ENCODE measurements at places on chromosomes 5 and 9. TPM values are rescaled to one million over a fixed set of nuclear protein-coding genes. Genes with fewer than 3 reads are reported as not detected.

RASA1 gene
- total RNA-seq, result 42.1 TPM

ACOT12 gene
- total RNA-seq, result 2.0 TPM

MEGF10 gene
- under 0.01 TPM for total RNA-seq

ARL10 gene
- total RNA-seq, result 9.8 TPM

FAM81B gene
- total RNA-seq, result not detected

FGF10 gene
- 110 TPM for total RNA-seq

DBH gene
- not detected for total RNA-seq

FRRS1L gene
- 0.26 TPM for total RNA-seq

- no peak for DNase-seq
Observed at GRCh38 chr9:134335486-134336220, 9.4 kb downstream of the RXRA start.

DNA sequence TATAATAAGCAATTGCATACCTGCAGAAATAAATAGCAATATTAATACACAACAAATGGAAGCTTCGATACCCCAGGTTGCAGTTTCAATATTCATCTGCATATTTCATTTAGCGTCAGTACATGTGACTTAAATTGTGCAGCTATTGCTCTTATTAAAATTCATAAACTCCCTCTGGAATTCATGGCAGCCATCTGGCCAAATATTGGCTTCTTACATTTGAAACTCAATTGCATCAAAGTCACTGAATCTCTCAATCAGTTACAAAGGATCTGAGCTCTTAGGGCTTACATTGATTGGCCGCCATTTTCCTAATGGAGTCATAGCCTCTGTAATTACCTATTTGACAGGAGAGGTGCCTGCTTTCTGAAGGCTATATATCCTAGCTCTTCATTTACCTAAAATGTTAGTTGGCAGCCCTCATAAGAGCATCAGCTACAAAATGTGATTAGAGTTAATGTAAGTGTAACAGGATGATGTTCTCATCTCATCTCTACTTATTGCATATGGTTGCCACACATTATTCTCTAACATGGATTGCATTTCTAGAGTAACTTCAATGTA lies 453.5 kb downstream of the CAAP1 start:
- no peak for DNase-seq

- DNase-seq, result no peak
Observed at GRCh38 chr5:59648038-59648831, 245.3 kb downstream of the PDE4D start.

DNA sequence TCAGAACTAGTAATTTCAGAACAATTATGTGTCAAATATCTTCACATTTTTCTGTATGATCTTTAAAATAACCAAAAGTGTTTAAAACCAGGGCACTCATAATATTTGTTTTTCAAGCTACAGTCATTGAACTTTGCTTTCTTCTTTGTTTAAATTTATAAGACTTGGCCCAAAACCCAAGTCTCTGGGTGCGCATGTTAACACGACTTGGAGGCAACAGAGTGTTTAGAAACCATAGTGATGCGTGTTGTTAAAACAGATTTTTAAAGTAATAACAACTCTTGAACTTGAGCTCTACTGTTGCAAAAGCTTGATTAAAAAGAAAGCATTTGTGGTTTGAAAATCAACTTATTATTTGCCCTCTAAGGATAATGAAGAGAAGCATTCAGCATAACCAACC lies 26.0 kb upstream of the GRIN3A start:
- DNase-seq, result no peak

DNA sequence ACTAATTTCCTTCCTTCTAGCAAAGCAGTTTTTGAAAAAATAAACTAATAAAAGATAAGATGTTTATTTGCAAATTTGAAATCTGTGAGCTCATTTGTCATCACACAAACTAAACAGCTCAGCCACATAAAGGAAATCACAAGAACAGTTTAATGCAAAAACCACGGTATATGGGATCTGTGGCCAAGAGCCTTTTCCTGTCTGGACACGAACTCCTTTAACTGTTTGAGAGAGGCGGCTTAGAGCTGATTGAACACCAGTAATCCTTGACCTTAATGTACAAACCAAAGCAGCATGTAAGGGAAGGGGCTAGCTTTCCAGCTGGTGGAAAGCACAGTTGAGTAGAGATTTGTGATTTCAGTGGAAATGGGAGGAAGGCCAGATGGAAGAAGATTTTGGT lies 66.3 kb upstream of the SPINK5 start:
- no peak for DNase-seq

DNA sequence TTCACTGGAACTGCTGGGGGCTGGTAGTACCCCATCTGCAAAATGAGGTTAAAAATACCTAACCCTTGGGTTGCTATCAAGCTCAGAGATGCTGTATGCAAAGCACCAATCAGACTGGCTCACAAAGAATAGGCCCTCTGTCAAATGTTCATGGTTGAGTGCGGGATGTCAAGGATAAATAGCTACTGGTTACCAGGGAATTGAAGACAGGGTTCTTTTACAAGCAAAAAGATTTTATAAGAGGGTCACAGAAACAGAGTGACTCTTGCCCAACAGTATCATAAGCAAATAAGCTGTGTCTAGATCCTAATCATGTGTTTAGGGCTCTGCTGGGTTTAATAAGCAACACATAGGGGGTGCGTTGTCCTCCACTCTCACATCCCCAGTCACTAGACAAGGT lies 11.9 kb downstream of the SYK start:
- no peak for DNase-seq

DNA sequence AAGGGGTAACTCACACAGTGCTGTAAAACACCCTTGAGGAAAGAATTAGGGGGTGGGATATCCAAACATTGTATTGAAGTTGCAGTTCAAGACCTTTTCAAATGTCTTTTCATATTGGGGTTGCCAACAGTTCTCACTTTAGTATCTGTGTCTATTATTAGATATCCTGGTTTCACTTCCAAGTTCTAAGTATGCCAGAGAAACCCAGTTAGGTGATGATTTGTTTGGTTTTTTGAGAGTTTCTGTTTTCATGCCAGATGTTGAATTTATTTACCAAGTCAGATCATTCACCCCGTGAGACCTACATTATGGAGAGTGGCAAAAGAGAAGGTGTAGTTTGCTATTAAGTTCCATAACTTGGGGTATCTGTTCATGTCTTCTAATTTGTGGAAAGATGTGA lies 64.5 kb downstream of the C9orf152 start:
- no peak for DNase-seq

- DNase-seq, result no peak
Observed at GRCh38 chr5:136337788-136338187, 27.6 kb downstream of the TRPC7 start.

DNA sequence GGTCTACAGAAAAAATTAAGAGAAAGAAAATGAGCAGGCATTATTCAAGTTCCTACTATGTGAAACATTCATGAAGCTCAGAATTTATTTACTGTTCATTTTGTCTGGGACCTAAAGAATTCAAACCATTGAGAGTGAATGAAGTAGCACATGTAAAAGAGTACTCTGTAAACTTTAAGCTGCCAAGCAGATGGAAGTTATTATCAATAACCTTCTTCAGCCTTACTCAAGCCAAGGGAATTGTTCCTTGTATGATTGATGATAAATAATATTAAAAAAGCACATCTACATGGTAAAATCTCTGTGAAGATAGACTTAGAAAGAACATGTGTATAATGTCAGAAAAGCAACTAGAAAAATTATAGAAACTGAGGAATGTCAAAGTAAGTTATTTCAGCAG lies 17.8 kb upstream of the GLIS3 start:
- DNase-seq, result no peak

DNA sequence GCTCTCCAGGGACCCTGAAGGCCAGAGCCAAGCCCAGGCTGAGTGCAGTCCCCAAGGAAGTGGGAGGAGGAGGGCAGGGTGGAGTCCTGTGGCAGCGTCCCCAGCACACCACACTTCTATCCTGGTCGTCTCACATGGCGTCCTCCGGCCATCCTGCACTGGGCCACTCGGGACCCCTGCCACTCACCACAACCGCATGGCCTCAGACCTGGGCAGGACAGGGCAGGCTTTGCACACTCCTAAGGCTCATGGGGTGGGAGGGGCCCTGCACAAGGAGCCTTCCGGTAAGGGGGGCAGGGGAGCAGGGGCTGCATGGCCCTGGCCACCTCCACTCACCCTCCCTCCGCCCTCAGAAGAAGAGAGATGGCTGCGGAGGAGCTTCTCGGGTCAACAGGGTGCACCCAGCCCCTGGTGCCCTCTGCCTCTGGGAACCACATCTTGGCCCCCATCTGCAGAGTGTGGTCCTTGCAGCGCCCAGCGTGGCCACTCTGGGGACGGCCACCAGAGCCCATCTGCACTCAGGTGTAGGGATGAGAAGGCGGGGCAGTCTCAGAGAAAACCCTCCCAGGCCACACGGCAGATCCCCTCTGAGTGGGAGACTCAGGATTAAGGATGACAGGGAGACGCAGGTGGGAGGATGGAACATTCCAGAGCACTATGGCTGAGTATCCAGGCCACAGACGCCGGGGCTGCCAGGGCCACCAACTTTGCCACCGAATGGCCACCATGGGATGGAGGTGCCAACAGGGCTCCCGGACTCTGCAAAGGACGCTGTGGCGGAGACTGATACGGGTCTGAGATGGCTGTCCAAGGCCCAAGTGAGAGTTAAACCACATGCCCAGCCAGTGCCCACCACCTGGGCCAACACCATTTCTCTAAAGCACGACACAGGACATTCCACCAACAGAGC lies 7.6 kb downstream of the TPPP start:
- no peak for DNase-seq

DNA sequence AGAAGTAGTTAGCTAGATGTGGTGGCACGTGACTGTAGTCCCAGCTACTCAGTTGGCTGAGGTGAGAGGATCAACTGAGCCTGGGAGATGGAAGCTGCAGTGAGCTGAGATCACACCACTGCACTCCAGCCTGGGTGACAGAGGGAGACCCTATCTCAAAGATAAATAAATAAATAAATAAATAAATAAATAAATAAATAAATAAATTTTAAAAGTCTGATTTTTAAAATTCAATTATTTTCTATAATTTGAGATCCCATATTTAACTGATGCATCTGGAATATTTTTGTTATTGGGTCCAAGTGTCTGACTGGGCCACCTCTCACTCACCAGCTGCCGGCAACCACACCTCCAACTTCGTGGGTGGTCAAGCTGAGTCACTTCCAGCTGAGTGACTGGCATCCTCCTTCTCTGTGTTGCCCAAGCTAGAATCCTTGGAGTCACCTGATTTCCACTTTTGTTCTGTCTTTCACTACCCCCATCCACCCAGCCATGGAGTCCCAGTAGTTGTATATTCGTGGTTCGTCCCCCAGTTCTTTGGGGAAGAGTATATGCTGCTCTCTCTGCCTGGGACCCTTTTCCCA lies 70.9 kb downstream of the EGFLAM start:
- peak; percentile 30 for DNase-seq

DNA sequence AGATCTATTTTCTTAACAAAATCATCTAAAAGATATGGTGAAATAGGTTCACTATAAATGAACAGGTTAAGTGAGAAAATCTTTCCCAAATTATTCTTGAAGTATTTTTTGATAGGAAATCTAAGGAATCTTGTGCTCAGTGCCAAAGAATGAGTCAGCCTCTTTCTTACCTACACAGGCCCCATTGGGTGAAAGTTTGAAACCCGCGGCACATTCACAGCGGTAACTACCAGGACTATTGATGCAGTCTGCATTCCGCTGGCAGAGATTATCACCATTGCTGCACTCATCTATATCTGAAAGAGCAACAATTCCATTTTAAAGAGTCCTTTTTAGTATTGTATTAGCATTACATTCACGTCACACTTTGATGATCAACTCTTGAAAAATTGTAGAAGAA lies 221.8 kb downstream of the SLC12A2 start:
- DNase-seq, result peak; percentile 23

DNA sequence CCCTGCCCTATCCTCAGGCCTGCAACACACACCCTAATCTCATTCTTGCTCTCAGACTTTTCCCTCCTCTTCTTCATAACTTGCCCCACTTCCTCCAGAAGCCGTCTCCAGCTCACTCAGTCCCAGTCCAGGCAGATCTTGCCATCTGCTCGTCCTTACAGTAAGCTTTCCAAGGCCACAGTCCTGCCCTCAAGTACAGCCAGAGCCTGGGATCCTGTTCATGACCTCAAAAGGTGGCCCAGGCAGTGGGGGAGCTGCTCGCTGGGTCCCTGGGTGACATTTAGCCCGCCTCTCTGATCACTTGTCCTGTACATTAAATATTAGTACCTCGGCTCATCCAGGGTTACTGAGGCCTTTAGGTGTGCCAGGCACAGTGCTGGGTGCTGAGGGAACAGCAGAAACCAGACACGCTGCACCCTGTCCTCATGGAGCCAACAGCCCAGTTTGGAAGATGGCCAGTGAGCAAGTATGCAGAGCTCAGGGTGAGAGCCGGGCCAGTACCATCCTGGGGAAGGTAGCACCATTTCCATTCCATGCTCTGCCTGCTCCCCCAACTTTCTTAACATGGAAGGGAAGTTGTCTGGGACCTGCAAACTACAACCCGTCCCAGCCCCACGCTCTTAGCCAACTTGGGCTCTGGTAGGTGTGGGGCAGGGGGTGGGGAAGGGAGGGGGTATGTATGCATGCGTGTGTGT lies 100.4 kb downstream of the C5orf15 start:
- no peak for DNase-seq

DNA sequence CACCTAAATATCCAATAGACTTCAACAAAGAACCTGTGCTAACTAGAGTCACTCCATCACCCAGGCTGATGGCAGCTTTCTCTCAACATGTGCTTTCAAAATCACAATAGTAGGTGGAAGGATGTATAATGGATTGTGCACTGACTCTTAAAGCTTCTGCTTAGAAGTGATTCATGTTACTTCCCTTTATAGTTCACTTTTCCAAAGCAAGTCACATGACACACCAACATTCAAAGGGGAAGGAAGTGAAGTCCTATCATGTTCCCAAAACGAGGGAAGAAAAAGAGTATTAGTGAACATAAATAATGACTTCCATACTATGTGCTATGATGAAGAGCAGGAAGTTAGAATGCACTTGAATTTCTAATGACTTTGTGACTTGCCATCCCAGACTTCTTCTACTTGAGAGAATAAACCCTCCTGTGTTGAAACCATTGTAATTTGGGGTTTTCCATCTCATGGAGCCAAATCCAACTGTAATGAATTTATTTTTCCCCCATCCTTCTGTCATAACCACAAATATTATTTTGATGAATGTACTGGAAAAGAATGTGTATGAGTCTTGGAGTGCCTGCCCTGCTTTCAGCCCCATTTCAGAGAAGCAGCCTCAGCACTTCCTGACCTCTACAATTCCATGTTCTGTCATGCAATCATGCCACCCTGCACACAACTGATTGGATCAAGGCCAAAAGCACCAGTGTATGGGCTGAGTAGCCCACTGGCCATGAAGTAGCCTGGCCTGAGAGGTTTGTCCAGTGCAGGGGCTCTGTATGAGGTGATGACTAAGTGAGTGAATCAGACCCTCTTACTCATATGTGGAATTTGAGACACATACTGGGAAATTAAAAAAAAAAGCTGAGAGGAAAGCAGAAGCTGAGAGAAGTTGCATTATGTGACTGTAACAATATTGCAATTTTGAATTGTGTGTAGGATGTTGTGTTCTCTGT lies 525.9 kb upstream of the CLINT1 start:
- DNase-seq, result peak; percentile 99

GRCh38 chr9:122218071-122218934 lies 10.5 kb downstream of the LHX6 start:
- no peak for DNase-seq
